ENCODE measurements at places on chromosomes 3 and 15.

DNA sequence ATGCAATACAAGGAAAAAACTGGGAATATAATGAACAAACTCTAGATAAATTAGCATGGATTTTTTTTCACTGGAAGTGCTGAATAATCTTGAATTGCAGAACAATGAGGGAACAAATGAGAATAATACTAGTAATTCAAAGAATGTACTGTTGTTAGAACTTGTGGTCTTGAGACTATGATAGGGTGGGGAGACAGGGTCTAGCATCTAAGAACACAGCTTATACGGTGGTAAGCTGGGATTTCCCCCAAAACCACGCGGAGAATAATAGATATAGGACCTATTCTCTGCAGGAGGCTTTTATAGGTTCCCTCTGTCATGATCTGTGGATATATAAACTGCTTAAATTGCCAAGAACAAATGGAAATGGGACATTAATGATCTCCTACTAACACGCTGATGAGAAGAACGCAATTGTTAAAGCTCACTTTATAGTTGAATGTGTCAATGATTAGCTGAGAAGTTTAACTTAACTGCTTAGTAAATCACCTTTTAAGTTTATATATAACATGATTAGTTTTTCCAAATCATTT lies 692.3 kb downstream of the ZPLD1 start:
- no peak for DNase-seq

DNA sequence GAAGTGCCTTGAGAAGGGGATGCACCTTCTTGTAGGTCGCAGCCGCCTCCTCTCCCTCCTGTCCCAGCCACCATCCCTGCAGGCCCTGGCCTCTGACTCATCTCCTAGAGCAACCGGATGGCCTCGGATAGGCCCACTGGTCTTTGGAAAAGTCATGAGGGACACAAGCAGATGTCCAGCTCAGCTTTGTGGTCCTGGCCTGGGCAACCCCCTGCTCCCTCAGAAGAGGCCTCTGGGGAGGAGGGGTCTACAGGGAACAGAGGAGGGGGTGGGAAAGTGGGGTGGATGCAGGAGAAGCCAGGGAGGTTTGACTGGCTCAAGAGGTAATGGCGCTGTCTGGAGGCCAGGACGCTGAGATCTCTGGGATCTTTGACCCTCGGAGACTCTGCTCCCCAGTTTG lies 259.2 kb upstream of the TLE3 start:
- DNase-seq, result no peak

GRCh38 chr3:12751571-12751970 lies 7.5 kb downstream of the TMEM40 start:
- DNase-seq, result no peak

DNA sequence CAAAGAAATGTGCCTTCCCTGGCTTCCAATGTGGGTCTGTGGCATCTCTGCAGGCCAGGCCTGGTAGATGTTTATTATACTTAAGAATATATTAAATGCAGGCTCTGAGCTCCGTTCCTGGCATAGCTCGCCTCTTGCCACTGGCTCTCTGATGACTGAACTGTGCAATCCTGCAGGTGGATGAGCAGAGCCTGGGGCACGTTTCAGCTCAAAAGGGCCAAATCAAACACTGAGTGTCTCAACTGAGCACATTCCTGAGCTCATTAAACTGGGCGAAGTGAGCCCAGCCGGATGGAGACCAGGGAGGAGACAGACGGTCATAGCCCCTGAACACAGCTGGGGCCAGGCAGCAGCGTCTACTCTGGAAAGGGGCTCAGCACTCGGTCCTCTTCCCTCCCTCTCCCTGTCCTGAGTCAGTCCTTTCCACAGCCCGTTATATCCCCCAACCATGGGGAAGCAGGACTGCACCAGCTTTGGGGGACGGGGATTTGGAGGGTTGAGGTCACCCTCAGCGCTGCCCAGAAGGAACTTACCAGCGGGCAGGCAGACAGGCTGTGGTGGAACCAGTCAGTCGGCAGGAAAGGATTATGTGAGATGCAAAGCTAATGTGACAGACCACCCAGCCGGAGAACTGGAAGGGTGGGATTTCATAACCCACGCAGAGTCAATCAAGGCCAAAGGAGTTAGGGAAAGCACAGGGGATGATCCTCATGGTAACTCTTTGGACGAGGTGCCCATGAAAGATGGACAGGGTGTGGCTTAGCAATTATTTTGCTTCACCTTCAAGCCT lies 77.4 kb upstream of the ANKRD34C start:
- no peak for DNase-seq

GRCh38 chr3:83002869-83003445 lies 1241.5 kb upstream of the GBE1 start:
- DNase-seq, result no peak

- DNase-seq, result no peak
Observed at GRCh38 chr3:25719321-25719720, 54.6 kb upstream of the TOP2B start.

All from activated CD8-positive, alpha-beta memory T cell treated with anti-CD3 and anti-CD28 coated beads, Interleukin-2, amount 50 U/mL, for 4 hours (primary cell).